ENCODE measurements at places on chromosomes 2 and 18. TPM values are rescaled to one million over a fixed set of nuclear protein-coding genes. Genes with fewer than 3 reads are reported as not detected.

- peaks cover 6% of the 10 kb centered on the region for H3K36me3 ChIP-seq
- no peak overlapping the region for H3K4me3 ChIP-seq
- peaks cover 14% of the 10 kb centered on the region for H3K27me3 ChIP-seq
- peaks cover 17% of the 10 kb centered on the region for H3K4me1 ChIP-seq
- DNase-seq: no peak
- no peak overlapping the region for H3K27ac ChIP-seq
Observed at GRCh38 chr2:240460253-240460711, 24.8 kb downstream of the GPC1 start.

DNA sequence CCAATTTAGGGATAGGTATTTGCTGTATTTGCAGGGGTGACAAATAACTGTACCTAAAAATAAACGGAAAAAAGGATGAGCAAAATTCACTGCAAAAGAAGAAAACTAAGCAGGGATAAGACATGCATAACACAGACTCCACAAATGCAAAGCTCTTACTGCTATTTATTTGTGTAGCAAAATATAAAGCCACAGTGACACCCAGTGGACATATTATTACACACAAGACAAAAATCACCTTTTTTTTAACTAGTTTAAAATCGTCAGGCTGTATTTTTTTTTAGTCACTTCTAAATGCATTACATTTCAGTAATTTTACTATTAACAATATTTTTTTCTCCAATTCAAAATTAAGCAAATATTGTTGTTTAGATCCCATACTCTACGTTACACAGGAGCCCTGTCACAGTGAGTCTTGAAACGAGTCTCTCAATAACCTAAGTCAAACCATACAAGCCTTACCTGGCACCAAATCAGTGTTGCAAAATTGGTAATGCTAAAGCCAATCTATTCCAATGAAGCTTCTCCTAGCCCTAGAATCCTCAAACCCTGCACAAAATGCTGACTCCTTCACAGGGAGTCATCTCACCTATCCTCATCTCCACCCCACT, 23.7 kb downstream of the METTL4 start:
- peaks cover 14% of the 10 kb centered on the region for H3K36me3 ChIP-seq
- DNase-seq: no peak
- no peaks in the 10 kb centered on the region for H3K4me1 ChIP-seq
- no peaks in the 10 kb centered on the region for H3K27me3 ChIP-seq
- H3K27ac ChIP-seq: no peak overlapping the region
- no peak overlapping the region for H3K4me3 ChIP-seq

The DPP4 gene
- total RNA-seq: 3.6 TPM

- no peak overlapping the region for H3K4me3 ChIP-seq
- H3K27ac ChIP-seq: no peak overlapping the region
- H3K4me1 ChIP-seq: peaks cover 26% of the 10 kb centered on the region
- DNase-seq: no peak
Observed at GRCh38 chr18:52343138-52343537, 3.1 kb downstream of the DCC start.

The TWIST2 gene
- total RNA-seq: 5.7 TPM

DNA sequence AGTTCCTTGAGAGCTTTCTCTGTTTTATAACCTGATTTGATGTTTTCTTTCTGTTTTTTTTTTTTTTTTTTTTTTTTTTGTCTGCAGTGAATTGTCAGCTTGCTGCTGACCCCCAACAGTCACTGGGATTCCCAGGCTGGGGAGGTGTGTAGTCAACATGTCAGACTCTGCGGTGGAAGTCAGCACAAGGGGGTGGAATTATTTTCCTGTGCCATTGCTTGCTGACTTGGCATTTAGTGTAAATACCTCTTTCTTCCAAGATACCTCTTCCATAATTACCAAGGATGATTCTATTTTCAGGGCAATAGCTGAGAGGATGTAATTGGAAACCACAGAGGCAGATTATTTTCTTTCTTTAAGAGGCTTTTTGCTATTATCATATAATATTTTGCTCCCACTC, 266.3 kb downstream of the CCDC85A start:
- H3K27me3 ChIP-seq: no peaks in the 10 kb centered on the region
- H3K4me1 ChIP-seq: peaks cover 34% of the 10 kb centered on the region
- H3K27ac ChIP-seq: no peak overlapping the region
- H3K36me3 ChIP-seq: peaks cover 21% of the 10 kb centered on the region

Measured in WTC11 (cell line).